Cardiac fibroblast (primary cell): ENCODE measurements at places on chromosomes 6 and 20.
A peak's percentile ranks its signal among the peaks of the same experiment; 100 is the strongest.

- DNase-seq: no peak
Measured at GRCh38 chr6:5656226-5656625, 350.5 kb downstream of the NRN1 start.

DNA sequence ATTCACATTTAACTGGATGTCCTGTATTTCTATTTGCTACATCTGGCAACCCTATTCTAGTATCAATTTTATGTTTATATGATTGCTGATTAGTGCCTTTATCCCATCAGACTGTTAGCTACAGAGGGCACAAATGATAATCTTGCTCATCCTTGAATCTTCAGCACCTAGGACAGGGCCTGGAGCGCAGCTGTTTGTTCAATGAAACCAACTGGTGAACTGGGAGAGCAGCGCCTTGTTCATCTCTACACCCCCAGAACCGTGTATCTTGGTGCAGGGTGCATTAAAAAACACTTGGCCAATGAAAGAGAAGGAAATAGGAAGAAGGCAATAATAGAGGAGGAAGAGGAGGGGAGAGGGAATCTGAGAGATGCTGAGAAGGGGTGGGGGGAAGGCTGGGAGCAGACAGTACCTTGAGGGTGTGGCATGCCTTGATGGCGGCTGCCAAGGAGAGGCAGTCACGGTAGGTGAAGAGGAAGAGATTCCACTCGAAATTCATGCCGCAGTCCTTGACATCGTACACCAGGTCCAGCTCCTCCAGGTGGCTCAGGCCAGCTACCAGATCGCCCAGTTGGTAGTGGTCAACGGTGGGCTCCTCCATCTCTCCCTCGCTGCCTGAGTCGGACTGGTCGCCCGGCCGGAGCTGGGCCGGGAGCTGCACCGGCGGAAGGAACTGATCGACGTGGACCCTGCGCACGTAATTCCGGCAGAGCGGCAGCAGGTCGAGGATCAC lies 15.5 kb downstream of the TMEM151B start:
- DNase-seq: no peak

- DNase-seq: no peak
Measured at GRCh38 chr6:151524059-151524458, 30.2 kb downstream of the CCDC170 start.

DNA sequence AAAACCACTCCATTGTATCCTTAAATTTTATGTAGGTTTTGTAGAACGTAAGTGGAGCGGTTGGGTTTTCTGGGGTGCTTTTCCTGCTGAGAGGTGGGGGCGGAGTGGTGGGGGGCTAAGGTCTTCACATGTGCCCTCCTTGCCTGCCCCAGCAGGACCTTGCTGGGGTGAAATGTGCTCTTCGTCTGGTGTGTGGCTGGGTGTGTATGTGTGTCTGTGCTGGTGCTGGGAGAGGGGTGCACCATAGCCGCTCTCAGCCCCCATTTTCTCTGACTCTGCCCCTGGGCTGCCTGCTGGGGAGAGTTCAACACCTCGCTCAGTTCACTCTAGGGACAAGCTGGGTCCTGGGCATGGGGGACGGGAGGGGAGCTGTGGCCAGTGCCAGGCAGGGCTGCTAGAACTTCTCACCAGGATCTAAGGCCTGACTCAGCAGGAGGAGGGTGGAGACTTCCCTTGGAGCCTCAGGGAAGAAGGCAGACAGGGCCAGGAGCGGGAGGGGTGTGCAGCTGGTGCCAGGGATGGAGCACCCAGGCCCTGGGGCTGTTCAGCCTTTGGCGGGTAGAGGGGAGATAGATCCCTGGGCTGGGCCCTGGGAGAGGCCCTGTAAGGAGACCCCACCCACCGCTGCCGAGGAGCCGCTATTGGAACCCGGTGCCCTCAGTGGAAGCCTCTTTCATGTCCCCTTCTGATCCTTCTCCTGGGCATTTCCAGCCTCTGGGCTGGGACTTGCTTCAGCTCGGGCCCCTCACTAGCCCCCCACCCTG lies 4.8 kb downstream of the SOX18 start:
- peak; percentile 56 for DNase-seq

GRCh38 chr20:45833883-45834796 lies 541 bp downstream of the SNX21 start:
- DNase-seq: peak; percentile 57

GRCh38 chr20:31675828-31676608 lies 38.3 kb downstream of the COX4I2 start:
- DNase-seq: peak; percentile 74

DNA sequence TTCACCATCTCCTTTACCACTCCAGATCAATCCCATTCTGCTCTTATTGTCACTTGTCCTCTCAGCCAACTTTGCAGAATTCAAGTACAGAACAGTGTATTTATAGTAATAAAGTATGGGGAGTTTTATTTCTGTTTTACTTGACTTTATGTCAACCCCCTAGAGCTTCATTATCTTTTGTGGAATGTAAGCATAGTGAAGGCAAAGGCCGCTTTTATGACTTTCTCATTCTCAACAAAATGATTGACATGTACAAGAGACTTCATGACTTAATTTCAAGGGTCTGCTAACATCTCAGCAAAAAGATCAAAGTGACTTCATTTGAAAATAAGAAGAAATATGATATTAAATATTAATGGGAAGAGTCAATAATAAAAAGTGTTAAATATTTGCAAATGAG lies 28.7 kb upstream of the ARID1B start:
- DNase-seq: no peak

GRCh38 chr6:87672641-87673040 lies 29.4 kb downstream of the AKIRIN2 start:
- no peak for DNase-seq

DNA sequence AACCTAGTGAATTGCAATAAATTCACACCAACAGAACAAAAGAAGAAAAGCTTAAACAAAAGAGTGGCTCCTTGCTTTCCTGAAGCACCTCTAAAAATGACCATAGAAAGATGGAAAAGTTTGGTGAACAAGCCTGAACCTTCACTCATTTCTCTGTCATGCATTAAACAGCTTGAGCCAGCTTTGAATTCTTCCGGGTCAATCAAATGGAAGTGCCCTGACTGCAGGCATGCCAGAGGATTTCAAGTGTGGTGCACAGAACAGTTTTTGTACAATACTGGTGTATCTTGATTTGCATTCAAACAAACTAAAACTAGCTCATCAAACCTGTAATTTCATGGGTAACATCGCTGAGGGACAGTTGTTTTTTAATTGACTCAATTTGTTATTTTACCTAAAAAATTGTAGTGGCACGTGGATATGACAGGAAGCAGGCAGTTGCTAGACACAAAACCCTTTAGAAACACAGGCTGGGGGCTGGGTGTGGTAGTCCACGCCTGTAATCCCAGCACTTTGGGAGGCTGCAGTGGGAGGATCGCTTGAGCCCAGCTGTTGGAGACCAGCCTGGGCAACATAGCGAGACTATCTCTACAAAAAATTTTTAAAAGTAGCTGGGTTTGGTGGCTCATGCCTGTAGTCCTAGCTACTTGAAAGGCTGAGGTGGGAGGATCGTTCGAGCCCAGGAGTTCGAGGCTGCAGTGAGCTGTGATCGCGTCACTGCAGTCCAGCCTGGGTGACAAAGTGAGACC lies 9.1 kb downstream of the CASS4 start:
- DNase-seq: no peak

- DNase-seq: no peak
Measured at GRCh38 chr6:38063973-38064372, 244.4 kb downstream of the ZFAND3 start.

DNA sequence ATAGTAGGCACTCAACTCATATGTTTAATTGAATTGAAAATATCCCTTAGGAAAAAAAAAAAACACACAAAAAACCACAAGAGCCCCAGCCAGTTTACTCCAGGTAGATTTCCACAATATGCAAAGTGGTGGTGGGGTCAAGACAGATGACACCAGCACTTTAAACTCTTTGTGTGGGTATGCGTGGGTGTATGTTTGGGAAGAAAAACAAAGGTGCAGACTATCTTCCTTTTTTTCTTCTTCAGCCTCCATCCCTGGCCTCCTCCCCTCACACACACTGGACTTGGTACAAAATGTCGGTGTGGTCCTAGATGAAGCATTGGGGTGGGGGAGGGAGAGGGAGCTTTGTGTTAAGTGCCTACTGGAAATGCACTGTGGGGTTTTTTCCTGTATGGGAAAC lies 42.2 kb upstream of the CDKAL1 start:
- no peak for DNase-seq

GRCh38 chr6:88919032-88919431 lies 44.4 kb downstream of the RNGTT start:
- peak; percentile 29 for DNase-seq
